ENCODE measurements at places on chromosomes 5 and 9.

DNA sequence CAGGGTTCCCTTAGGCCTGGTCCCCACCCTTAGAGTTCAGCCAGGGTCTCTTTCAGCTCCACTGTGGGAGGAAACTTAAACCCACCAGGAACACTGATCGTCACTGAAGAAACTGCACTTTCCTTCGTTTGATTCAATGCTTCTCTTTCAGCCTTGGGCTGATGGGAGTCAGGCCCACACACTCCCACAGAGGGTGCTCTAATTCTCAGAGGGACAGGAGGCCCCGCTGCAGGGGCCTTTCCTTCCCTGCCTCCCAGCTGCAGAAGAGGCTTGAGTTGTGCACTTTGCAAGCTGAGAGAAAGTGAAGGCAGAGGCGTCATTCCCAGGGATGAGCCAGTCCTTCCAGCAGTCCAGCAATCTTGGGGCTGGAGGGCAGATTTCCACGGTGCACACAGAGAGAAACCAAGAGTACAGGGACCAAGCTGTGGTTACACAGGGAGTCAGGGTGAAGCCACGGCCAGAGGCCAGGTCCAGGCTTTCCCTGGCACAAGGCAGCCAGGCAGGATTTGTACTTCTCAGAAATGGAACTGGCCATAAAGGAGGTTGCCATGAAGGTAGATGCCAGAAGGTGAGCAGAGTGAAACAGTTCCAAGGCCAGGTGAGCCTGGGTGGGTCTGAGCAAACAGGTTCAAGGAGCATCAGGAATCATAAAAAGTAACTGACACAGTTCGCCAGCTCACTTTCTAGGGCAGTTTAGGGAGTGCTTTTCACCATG lies 10.4 kb upstream of the GLIPR2 start:
- no peak for DNase-seq

DNA sequence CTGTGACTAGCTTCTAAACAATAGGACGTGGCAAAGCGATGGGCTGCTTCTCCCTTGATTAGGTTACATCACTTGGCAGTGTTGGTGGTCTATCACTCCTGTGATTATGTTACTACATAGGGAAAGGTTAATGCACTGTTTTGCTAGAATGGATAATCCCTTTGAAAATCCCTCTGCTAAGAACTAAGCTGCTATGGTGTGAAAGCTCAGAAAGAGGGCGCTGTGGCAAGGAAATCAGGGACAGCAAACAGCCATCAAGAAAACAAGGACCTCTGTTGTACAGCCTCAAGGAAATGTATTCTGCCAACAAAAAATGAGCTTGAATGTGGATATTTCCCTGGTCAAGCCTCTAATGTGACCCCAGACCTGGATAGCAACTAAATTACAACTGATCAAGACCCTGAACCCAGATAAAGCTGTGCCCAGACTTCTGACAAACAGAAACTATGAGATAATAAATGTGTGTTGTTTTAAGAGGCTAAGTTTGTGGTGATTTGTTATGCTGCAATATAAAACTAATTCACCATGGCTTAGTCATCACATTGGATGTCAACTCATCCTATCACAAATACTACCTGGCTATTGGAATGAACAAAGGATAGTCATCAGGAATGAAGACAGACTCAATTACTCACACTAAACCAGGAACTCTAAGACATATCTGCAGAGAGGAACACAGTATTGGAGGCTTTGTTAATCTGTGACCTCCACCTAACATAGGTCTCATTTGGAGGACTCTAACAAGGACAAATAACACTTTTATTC lies 1215.9 kb downstream of the EFNA5 start:
- DNase-seq = no peak

- DNase-seq = no peak
These were observed 213.0 kb downstream of the ROR2 start for GRCh38 chr9:91736898-91737601.

DNA sequence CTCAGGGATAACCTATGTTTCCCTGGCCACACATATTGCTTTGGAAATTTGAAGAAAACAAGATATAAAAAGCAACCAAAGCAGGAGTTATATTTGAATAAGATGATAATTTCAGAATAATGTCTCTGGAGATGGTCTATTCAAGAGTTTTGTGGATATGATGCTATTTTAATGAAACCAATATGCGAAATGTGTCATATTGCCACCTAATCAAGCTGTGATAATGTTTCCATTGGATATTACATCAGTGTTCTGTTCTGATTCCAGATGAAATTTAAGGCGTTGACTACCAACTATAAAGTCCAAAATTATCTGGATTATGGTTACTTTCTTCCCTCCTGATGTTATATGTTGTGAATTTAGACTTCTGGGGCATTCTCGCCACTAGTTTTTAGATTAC lies 27.6 kb upstream of the NUDT12 start:
- no peak for DNase-seq

DNA sequence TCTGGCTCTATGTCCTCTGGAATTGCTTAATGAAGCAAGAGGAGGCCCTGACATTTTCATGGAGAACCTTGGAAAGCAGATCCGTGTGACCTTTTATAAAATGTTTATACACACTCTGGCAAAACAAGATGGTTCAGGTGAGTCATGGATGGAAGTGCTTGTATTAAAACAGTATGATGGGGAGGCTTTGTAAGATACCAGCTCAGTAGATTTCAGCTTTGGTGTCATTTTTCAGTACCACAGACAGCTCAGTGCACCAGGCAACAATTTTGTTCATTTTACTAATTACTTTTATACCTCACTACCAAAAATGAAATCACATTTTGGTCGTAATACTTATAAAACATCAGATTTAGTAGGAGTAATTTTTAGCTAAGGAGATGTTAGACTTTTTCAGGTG lies 5.2 kb downstream of the KCNN2 start:
- no peak for DNase-seq

- no peak for DNase-seq
These were observed 170.1 kb downstream of the GOLPH3 start for GRCh38 chr5:32003981-32004380.

DNA sequence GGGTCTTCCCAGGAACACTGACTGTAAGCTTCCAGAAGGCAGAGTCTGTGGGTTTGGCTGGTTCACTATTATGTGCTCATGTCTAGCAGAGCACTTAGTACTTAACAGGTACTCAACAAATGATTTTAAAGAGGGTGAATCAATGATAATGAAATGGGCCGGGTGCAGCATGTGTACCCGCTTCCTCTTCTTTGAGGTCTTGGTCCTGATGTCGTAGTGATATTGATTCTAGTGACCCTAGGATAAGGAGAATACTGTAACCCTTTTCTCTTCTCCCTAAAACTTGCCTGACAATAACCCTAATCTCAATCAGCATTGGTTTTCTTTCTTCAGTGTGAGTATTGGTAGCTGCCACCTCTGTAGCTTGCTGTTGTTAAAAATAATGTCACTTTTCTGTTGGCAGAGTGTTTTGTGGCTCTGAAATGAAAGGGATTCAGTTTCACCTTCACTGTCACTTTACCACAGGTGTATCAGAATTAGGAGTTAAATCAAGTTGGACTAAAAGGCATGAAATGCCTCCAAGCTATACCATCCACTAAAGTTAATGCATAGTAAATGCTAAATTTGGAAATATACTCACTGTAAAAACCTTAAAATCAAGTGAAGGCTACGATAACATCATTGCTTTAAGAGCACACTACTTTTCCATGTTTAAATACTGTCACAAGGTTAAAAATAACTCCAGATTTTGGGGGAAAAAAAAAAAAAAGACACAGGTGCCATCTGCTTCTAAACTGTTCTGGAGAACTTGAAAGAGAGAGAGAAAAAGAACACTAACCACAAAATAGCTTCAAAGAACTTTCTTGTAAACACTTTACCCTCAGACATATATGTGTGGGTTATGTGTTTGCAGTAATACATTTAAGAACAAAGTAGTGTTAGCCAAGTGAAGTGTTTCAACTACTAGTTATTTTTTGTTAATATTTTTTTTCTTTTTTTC lies 6.0 kb downstream of the CAMK4 start:
- DNase-seq = no peak

GRCh38 chr9:130361873-130362362 lies 82.8 kb upstream of the ASS1 start:
- DNase-seq = no peak

- DNase-seq = no peak
These were observed 3.3 kb upstream of the LSM11 start for GRCh38 chr5:157740229-157740610.

- no peak for DNase-seq
These were observed 49.0 kb upstream of the FOXI1 start for GRCh38 chr5:170056561-170057267.

DNA sequence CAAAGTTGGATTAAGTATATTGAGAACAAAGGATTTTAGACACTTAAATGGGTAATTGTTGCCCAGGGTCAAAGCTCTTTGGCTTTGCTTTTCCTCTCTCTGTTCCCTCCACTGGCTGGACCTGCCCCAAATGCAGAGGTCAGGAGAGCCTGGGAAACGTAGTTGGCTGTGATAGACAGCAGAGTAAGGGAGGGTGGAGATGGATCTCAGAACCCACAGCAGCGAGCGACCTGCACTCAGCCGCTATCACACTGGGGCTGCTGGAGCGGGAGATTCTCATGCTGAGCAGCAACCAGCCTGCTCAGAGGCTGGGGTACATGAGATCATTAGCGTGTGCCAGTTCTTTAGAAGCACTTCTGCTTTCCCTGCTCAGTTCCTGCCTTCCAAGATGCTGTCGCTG lies 71.8 kb upstream of the TTC23L start:
- no peak for DNase-seq

DNA sequence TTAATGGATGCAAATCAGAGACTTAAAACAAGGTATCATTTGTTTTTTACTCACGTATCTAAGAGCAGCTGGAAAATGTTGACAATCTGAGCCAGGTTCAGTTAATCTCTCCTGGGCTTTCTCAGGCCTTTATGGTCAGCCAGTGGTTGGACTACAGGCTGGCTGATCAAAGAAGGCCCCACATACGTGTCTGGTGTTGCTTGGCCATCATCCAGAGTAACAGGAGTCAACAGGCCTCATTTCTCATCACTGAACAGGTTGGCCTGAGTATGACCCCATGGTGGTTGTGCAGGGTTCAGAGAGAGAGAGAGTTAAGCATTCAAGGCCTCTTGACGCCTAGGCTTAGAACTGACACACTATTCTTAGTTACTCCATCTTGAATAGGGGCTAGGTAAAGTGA lies 97.0 kb upstream of the VLDLR start:
- no peak for DNase-seq

DNA sequence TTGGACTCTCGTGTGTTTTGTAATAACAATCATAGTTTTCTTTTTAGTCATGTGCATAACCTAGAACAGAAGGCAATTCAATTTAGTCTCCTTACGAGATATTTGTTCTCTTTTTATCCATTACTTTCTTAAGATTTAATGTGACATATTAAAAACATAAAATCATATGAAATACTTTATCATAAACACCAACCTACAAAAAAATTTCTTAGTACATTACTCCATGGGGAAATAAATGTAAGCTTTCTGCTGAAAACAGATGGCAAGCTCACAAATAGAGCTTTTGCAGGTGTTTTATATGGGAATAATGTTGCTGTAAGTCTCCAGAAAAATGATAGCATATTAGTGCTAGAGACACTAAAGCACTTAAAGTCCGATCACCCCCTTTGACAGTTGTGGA lies 1035.2 kb upstream of the ARRDC3 start:
- no peak for DNase-seq

DNA sequence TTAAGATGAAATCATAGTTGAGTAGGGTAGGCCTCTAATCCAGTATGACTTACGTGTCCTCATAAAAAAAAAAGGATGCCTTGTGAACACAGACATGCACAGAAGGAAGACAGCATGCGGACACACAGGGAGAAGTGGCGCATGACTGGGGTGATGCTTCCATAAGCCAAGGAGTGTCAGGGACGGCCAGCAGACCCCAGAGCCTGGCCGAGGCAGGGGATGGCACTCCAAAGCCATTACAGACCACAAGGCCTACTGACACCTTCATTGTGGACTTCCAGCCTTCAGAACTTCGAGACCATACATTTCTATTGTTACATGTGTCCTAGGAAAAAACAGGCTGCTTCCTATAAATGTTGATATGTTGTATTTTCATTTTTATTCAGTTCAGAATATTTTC lies 19.9 kb downstream of the EHMT1 start:
- no peak for DNase-seq

DNA sequence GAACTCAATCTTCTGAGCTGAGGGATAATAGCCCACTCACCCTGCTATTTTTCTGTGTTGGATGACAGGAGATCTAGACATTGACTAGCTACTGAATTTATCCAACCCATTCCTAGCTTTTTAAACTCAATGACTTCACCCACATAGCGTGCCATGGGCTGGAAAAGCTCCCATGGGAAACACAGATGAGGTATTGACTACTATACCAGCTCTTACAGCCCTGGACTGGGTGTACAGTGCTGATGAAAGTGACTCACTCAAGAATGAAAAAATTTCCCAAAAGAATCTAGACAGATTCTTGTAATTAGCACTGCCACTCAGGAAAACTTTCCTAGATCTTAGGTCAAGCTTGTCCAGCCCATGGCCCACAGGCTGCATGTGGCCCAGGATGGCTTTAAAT lies 72.7 kb upstream of the NREP start:
- no peak for DNase-seq

DNA sequence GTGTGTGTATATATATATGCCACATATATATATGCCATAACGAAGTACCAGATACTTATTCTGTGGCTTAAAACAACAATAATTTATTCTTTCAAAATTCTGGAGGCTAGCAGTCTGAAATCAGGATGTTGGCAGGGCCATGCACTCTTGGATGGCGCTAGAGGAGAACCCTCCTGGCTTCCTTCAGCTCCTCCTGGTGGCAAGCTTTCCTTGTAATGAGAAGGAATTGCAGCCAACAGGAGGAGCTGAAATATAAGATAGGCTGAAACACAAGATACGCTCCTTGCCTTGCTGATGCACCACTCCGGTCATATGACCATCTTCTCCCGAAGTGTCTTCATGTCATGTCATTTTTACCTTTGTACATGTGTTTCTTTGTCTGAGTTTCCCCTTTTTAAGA lies 368.1 kb upstream of the CTNND2 start:
- DNase-seq = no peak

DNA sequence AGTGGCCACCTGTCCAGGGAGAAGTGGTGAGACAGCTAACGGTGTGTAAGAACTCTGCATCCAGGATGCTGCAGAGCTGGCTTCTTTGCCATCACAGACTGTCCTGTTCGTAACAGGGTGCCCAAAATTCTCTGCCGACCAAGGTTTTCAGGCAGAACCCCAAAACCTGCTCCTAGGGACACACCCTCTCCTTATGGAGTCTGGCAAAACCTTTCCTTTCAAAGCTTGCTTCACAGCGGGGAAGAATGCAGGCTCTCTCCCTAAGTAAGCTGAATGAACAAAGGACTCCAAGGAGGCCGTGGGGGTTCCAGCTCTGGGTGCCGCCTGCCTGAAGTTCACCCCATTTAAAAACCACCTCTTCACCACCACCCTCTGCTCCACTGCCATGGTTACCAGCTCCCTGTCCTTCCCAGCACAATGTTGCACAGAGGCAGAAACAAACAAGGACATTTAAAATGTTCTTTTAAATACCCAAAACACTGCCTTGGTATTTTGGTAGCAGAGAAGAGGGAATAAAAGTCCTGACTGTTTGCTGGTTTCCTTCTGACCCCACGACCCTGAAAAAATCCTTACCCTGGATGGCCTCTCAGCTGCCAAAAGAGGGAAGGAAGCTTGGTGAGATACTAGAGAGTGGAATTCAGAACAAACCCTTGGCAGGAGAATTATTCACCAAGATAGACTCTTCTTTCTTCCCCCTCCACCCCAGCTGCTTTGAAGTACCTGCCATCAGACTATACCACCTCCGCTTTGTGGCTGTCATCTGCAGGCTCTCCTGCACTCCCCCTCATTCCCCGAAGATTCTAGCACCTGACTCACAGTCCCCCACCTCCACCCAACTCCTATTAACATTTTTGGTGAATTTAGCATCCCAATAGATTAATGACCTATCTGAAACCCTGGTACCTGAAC lies 7.1 kb upstream of the KLF9 start:
- DNase-seq = no peak

GRCh38 chr5:120999550-120999949 lies 535.5 kb downstream of the PRR16 start:
- no peak for DNase-seq
